ENCODE measurements at places on chromosomes 5 and 9.

- no peak for DNase-seq
Measured at GRCh38 chr5:54320256-54320655, 9.9 kb upstream of the ARL15 start.

GRCh38 chr5:97923496-97923895 lies 740.4 kb upstream of the RIOK2 start:
- DNase-seq: no peak

DNA sequence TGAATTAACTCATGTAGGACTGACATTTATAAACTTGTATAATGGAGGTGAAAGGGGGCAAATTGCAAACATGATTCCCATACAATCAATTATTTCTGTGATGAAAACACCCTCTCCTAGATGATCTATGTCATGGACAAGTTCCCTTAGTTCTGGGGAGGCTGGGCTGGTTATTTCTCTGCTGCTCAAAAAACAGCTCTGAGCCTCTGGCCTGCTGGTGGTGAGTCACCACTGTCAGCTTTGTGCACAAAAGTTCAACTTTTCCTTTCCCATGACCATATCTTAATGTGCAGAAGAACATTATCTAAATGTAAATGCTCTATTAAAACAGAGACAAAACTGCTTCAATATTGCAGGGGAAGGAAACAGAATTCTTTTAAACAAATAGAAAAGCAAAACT lies 85.0 kb downstream of the HMHB1 start:
- DNase-seq: no peak

DNA sequence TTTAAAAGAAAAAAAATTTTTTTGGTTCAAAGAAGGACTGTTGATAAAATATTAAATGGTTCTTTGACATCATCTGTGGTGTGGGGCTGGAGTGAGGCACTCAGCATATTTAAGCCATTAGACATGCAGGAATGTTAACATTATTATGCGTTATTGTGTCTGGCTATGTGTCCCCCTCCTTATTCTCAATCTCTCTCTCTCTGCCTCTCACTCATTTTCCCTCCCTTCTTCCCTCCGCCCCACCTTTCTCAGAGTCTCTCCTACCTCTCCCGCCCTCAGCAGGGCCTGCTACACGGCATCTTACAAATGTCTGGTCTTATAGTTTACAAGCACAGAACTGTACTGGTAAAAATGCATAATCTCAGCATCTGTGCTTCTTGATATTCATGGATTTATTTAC lies 287.8 kb upstream of the TMEM161B start:
- DNase-seq: no peak

DNA sequence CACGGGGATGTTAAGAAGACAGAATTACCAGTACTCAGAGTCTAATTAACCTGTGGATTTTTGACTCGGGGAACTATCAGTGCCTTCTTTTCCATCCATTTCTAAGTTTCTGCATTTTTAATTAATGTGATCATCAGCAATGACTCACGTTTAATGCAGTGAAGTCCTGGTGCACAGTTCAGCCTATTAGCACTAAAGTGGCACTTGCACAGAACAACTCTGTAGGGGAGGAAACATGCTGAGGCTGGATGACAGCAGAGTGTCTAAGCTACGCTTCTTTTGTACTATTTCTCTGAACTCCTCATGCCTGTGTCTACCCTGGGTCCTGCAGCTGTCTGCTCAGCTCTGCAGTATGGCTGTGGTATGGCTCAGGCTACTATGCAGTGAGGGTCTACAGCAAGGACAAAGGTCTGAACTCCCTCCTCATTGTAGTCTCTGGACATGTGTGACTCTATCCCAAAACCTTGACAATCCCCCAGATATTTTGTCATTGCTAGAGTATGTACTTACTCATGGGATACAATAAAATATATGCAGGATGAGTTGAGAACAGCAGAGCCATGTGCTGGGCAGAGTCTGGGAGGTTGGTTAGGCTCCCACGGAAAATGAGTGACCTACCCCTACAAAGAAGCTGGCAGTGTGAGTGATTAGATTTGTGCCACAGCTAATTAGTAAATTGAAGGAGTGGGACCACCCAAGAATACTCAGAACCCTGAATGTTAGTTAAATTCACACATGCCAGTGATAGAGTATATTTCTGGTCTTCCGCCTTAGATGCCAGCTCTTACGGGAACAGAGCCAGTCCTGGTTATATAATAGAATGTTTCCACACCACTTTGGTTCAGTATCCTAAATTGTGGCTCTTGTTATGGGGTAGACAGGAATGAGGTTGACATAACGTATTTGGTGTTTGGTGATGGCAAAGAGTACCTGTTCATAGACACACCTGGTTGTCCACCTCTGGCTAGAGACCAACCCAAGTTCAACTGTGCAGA lies 148.0 kb downstream of the GHR start:
- no peak for DNase-seq

DNA sequence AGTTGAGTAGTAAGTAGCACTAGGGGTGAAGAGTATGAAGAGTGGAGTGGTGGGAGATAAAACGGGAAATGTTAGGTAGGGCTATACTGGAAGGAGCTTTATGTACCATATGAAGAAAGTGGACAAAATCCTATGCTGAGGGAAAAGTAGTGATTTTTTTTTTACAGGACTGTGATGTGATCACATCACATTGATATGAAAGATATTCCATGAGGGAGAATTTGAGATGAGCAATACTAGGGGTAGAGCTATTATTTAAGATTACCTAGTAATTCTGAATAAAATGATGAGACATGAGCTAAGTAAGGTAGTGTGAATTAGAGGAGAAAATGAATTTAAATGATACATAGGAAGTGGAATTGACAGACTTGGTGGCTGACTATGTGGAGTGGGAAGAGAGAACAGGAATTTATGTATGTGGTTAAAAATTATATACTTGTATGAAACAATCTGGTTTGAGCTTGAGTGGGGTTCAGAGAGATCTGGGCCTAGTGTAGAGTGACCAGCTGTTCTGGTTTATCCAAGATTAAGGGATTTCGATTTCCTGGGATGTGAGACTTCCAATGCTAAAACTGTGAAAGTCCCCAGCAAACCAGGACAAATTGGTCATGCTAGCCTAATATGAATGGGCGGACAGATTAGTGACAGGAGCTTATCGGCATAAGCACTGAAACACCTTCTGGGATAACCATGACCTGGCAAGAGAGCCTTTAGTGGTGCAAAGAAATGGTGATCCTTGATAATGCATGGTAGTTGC lies 29.3 kb upstream of the STOM start:
- DNase-seq: no peak

DNA sequence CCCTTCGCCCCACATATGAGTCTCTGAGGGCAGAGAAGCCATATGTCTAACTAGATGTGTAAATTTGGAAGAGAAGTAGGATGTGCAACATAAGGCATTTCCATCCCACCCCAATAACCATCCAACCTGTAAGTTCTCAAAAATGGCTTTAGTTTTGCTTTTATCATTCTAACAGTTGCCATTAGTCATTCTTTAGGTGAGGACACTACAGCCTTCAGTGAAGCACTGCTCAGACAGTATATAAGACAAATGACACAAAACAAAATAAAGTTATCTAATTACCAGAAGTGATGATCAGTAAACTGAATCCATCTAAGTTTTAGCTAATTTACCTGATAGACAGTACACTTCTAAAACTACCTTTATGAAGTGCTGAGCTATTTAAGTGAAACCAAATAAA lies 23.9 kb downstream of the MLLT3 start:
- DNase-seq: no peak

GRCh38 chr9:91360551-91361290 lies 997 bp downstream of the AUH start:
- DNase-seq: no peak
